Epithelial cell of esophagus (primary cell): ENCODE measurements at places on chromosomes 16 and 17.

DNA sequence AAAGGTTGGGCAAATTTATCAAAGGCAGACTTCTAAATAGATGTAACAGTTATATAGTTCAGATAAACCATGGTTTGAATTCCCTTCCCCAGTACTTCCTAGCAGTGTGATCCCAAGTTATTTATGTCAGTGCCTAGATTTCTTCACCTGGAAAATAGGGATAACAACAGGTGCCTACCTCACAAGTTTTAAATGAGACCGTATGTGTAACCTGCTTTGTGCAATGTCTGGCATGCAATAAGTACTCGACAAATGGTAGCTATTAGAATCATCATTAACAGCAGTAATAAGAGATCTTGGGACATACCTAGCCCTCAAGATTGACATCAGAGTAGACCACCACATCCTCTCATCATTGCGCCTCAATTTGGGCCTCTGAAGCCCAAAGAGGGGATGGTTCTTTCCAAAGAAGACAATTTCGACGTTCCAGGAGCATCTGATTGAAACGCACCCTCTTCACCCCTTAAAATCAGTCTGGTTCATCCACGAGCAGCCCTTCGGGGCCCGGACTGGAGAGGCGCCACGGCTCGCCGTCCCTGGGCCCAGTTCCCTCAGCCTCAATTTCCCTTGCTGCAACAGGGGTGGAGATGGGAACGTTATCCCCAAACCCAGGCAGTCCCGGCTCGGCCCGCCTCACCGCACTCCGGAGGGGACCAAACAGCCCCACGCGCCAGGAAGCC lies 541 bp downstream of the ACACA start:
- peak; percentile 41 for DNase-seq

DNA sequence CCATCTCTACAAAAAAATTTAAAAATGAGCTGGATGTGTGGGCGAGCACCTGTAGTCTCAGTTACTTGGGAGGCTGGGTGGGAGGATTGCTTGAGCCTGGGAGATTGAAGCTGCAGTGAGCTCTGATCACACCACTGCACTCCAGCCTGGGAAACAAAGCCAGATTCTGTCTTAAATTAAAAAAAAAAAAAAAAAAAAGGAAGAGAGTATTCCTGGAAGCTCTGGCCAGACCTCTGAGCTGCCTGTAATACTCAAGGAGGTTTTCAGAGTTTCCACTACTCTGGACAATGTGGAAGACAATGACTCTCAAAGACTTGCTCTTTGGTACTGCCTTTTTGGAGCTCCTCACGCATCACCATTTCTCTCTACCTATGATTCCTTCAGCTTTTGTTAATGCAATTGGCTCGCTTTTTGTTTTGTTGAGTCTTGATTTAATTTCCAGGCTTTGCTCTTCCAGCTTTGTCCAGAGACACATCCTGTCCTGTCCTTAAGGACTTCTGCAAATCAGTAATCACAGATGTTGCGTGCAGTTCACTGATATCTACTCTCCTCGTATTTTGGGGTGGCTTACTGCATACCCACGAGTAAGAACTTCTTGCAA lies 10.8 kb downstream of the CHD9 start:
- no peak for DNase-seq

DNA sequence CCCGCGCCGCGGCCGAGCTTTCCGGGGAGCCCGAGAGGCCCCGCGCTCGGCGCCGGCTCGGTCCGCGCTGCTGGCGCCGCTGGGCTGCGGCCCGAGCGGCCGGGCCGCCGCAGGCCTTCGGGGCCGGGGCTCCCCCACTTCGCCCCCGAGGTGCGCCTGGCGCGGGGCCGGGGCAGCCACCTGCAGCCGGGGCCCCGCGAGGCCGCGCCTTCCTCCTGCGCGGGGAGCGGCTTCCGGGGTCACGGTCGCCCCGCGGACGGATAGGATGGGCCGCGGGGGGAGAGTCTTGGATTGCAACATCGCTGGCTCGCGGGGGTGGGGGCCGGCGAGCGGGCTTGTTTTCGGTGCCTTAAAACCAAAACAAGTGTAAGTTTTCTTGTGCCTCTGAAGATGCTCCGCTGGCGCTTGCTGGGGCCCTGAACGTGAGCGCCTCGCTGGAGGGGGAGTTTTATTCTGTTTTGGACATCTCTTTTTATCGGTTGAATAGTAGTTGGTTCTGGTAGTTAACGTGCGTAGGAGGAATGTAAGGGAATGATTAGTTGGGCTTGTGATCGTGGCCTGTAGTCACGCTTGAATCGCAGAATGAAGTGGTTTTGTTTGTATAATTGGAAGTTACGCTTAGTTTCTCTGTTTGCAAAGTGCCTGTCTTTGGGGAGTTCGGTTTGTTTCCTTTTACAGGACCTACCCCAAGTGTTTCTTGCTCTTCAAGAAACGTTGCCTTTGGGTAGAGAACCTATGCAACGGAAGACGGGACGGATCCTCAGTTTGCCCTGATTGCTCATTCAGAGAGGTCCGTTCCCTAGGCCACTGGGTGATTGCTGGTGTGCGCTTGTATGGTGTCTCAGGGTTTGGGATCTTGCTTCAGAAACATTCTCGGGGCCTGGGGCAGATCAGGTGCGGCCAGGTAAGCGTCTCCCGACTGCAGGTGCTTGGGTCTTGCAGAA lies 724 bp downstream of the UBE2I start:
- DNase-seq: peak; percentile 43

GRCh38 chr16:57127836-57128235 lies 35.5 kb downstream of the CPNE2 start:
- no peak for DNase-seq

DNA sequence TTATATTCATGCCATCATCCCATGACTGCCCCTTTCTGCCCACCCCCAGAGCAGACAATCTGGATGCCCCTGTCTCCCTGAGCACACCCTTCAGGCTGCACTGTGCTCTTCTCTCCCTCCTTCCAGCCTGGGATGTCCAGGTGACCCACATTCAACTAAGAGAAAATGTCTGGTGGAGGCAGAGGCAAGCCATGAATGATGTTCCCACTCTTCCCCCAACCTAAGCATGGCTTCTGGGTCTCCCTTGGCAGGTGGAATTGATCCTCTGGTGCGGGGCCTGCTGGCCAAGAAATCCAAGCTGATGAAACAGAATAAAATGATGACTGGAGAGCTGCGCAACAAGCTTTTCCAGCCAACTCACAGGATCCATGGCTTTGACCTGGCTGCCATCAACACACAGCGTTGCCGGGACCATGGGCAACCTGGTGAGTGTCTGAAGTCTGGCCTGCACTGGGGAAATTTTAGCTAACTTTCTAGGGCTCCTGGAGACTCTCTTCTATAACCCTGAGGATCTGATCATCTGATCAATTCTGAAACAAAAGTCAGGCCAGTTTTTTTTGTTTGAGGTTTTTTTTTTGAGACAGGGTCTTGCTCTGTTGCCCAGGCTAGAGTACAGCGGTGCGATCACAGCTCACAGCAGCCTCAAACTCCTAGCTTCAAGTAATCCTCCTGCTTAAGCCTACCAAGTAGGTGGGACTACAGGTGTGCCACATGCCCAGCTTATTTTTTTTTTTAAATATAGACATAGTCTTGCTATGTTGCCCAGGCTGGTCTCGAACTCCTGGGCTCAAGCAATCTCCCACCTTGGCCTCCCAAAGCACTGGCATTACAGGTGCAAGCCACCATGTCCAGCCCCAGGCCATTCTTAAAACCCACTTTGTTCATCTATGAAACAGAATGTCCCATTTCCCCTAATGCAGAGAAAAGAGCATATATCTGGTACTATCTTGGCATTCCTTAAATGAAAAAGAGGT lies 14.5 kb downstream of the MPO start:
- DNase-seq: no peak

GRCh38 chr16:86635926-86636325 lies 57.6 kb downstream of the FOXL1 start:
- DNase-seq: no peak

- DNase-seq: no peak
These were observed 2.4 kb upstream of the MTSS2 start for GRCh38 chr16:70688246-70688742.

- peak; percentile 81 for DNase-seq
These were observed 10.3 kb upstream of the SAMD14 start for GRCh38 chr17:50139950-50140885.

DNA sequence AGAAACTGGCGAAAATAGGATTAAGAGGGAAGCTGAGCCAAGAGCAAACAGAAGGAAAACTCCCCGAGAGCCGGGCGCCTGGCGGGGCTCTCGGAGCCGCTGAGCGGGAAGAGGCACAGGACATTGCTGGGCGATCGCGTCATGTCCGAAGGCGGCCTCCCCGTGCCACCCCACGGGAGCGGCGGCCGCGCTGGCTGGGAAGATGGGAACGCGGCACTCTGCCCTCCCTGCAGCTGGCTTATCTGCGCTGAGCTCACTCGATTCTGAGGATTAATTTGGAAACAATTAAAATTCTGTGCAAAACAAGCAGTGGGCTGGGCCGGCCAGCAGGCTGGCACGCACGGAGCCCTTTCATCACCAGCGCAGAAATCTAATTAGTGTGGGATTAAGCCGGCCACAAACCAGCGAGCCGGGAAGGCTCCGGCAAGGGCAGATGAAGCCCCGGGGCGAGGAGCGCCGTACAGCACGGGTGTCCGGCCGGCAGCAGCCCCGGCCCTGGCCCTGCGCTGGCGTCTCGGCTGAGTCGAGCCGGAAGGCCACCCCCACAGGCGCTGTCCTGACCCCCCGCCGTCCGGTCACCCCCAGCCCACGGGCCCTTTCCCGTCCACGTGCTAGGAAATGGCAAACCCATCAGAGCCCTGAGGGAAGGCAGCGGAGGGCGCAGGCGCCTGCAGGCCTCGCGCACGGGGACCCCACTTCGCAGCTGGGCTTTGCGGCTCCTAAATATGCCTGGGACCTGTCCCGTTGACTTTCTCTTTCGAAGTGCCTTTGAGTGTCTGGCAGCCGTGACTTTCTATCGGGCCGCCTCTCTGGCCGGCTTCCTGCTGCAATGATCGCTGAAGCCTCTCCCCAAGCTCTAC lies 37.9 kb downstream of the SOX8 start:
- DNase-seq: no peak

- DNase-seq: no peak
These were observed 70.5 kb downstream of the MPRIP start for GRCh38 chr17:17112628-17113200.

- DNase-seq: peak; percentile 28
These were observed 18.7 kb upstream of the LGALS9 start for GRCh38 chr17:27612160-27612770.

DNA sequence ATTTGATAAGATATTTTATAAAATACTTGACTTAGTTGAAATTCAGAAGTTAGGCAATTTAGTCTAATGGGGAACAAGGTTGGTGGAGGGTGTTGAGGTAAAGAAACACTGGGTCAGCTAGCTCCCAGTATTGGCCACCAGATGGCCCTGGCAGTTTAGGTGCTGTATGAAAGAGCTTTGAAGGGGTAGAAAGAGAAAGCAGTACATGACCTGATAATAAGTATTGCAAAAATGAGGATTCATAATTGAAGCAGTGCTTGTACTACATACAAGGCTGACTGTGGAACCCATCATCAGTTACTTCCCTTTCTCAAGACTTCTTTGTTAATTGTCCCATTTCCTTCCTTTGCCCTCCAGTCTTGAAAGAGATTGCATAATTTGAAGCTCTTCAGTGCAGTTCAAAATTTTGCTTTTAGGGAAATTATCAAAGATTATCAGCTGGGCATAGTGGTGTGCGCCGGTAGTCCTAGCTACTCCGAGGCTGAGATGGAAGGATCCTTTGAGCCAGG lies 29.4 kb downstream of the TANC2 start:
- peak; percentile 32 for DNase-seq

- no peak for DNase-seq
These were observed 12.0 kb downstream of the FOXN1 start for GRCh38 chr17:28518132-28518531.

DNA sequence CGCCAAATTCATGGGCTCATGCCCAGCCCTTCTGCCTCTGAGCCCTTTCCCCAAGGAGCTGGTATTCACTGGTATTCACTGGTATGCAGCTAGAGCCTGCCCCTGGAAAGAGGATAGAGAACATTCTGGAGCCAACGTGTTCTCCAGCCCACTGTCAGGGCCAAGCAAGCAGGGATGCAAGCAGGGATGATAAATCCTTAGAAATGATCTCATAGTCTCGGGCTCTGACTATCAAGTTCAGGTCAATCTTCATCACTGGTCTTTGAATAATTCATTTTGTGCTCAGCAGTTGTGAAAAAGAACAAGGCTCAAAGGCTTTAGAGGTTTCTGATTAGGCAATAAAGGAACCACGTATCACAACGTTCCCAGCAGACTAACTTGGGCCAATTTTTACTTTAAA lies 57.3 kb downstream of the CACNG5 start:
- DNase-seq: no peak

GRCh38 chr17:29124135-29124924 lies 55.9 kb downstream of the MYO18A start:
- DNase-seq: peak; percentile 80

GRCh38 chr16:17125671-17126070 lies 345.1 kb downstream of the XYLT1 start:
- DNase-seq: no peak

DNA sequence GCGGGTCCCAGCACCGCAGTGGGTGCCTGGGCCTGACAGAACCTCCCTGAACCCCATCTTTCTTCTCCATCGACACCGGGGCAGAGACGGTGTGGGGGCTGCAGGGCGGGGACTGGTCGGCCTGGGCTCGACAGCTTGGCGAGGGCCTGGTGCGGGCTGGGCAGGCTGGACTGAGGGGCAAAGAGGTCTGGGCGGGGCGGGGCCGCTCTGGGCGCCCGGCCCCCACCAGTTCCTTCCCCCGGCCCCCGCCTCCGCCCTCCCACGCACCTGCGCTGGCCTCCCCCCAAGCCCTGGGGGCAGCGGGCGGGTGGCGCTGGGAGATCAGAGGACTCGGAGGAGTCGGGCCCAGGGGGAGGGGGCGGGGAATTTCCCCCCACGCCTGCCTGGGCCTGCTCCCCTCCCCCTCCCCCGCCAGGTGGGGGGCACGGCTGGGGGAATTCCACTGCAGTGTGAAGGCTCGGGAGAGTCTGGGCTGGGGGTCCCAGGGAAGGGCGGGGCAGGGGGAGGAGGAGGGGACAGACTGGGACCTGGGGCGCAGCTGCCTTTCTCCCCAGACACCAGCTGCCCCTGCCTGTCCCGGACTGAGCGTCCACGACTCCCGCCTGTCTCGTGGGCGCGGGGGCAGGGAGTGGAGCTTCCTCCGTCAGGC lies 877 bp upstream of the KREMEN2 start:
- no peak for DNase-seq

- no peak for DNase-seq
These were observed 299.5 kb upstream of the PMFBP1 start for GRCh38 chr16:72471317-72471924.

GRCh38 chr16:2936436-2937011 lies 24.8 kb downstream of the FLYWCH1 start:
- DNase-seq: no peak

GRCh38 chr17:42354956-42355843 lies 33.0 kb downstream of the STAT3 start:
- DNase-seq: no peak

DNA sequence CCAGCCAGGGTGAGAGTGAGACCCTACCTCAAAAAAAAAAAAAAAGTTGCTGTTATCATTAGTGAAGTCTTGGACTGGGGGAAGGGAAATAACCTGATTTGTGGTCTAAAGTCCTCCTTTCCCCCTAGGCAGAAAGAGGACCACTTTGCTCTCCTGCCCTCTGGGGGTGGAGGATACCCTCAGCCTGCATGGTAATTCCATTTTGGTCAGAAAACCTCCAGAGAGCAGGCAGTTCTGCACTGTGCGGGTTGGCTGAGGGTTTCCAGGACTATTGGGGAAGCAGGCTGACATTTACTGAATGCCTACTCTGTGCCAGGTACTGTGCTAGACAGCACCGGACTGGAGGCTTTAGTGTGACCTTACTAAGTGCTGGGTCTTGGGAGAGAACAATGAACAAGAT lies 2.6 kb downstream of the ADAP2 start:
- DNase-seq: no peak

- DNase-seq: no peak
These were observed 11.4 kb upstream of the MLYCD start for GRCh38 chr16:83887564-83887963.
